ENCODE measurements at places on chromosomes 16 and 17. TPM values are rescaled to one million over a fixed set of nuclear protein-coding genes. Genes with fewer than 3 reads are reported as not detected.

The VAC14 gene
- polyA plus RNA-seq = 49.9 TPM

The KRT31 gene
- polyA plus RNA-seq = not detected

The RNF135 gene
- 21.5 TPM for polyA plus RNA-seq

The ELMO3 gene
- 7.0 TPM for polyA plus RNA-seq

The CCL2 gene
- 17.8 TPM for polyA plus RNA-seq

The HOXB3 gene
- 222 TPM for polyA plus RNA-seq

The TPSAB1 gene
- not detected for polyA plus RNA-seq

The MSLN gene
- polyA plus RNA-seq = 12.9 TPM

The MYH11 gene
- 12.7 TPM for polyA plus RNA-seq

The CLEC19A gene
- not detected for polyA plus RNA-seq

The SLX1A gene
- 39.9 TPM for polyA plus RNA-seq

The TAOK1 gene
- 48.5 TPM for polyA plus RNA-seq

The GSDMA gene
- 3.9 TPM for polyA plus RNA-seq

The TBC1D3D gene
- 4.3 TPM for polyA plus RNA-seq

The SULT1A2 gene
- polyA plus RNA-seq = 2.7 TPM

The KIF18B gene
- 21.2 TPM for polyA plus RNA-seq

The CCL11 gene
- polyA plus RNA-seq = 1.2 TPM

The TVP23A gene
- 4.2 TPM for polyA plus RNA-seq

The CX3CL1 gene
- 33.2 TPM for polyA plus RNA-seq

The CPHXL2 gene
- not detected for polyA plus RNA-seq

The KSR1 gene
- polyA plus RNA-seq = 77.5 TPM
